Liver (tissue), 10 donors: ENCODE measurements at places on chromosomes 2 and 18.

DNA sequence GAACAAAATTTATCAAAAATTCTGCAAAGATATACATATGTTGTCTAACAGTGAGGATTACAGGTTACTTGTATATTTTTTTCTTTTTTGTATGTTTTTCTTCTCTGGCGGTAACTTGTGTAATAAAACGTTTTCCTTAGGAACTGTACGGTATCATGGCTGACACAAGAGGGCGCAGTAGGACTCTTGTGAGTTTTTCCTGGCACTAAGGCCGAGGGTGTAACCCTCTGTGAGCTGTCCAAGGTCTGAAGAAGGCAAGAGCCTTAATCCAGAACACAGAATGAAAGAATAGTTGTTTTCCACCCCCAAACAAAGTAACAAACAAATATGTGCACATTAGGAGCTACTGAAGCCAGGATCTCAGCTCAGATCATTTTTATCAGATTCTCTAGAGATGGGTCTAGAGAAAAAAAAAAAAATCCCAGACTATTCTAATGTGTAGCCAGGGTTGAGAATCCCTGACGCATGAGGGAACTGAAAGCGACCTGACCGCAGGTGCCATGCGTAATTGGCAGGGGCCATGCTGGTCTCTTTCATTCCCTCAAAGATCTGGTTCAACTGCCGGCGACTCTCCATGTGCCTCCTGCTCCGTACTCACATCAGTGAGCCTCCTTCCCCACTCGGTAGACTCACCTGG, 27.0 kb downstream of the TMEM200C start:
- no peak overlapping the region for H3K27ac ChIP-seq
- DNase-seq = peak; percentile 58
- H3K36me3 ChIP-seq = no peaks in the 10 kb centered on the region
- no peak overlapping the region for H3K4me3 ChIP-seq
- H3K27me3 ChIP-seq = no peaks in the 10 kb centered on the region

DNA sequence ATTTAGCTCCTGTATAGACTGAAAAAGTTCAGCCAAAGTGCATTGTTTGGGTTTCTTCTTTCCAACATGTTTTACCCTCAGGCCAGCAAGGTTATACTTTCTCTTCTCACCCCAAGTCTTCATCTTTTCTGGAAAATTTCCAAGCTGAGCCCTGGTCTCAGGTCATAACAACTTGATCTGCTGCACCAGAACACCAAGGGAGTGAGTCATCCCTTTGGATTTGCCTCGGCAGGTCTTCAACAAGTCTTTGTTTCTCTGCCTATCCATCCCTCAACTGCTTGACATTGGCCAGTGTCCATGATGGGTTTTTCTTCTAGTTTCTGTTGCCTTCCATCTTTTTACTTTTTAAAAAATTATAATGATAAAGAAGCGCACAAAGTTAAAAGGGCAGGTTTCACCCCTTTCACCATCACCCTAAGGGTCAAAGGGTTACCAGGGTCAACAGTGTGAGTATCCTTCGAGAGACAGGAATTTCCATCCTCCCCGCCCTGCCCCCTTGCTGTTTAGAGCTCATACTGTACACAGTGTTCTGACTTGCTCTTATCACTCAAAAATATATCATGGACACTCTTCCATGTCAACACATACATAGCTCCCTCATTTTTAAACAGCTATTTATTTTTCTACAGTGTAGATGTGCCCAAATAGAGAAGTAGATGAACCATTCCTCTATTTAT, 5.7 kb upstream of the SPATS2L start:
- no peak overlapping the region for H3K4me3 ChIP-seq
- DNase-seq = no peak
- no peak overlapping the region for H3K27ac ChIP-seq
- no peaks in the 10 kb centered on the region for H3K36me3 ChIP-seq
- H3K4me1 ChIP-seq = peaks cover 1% of the 10 kb centered on the region

GRCh38 chr18:32420084-32420750, 50.5 kb downstream of the GAREM1 start:
- no peak overlapping the region for H3K27ac ChIP-seq
- no peaks in the 10 kb centered on the region for H3K4me1 ChIP-seq
- DNase-seq = no peak
- no peaks in the 10 kb centered on the region for H3K27me3 ChIP-seq

- no peak overlapping the region for H3K27ac ChIP-seq
- no peak for DNase-seq
- no peaks in the 10 kb centered on the region for H3K4me1 ChIP-seq
- H3K4me3 ChIP-seq = no peak overlapping the region
- no peaks in the 10 kb centered on the region for H3K36me3 ChIP-seq
- no peaks in the 10 kb centered on the region for H3K27me3 ChIP-seq
These were observed 14.0 kb upstream of the DCC start for GRCh38 chr18:52325997-52326396.

- H3K4me1 ChIP-seq = no peaks in the 10 kb centered on the region
- no peaks in the 10 kb centered on the region for H3K27me3 ChIP-seq
- no peak overlapping the region for H3K27ac ChIP-seq
These were observed 1229.0 kb upstream of the NRXN1 start for GRCh38 chr2:52260904-52261303.

DNA sequence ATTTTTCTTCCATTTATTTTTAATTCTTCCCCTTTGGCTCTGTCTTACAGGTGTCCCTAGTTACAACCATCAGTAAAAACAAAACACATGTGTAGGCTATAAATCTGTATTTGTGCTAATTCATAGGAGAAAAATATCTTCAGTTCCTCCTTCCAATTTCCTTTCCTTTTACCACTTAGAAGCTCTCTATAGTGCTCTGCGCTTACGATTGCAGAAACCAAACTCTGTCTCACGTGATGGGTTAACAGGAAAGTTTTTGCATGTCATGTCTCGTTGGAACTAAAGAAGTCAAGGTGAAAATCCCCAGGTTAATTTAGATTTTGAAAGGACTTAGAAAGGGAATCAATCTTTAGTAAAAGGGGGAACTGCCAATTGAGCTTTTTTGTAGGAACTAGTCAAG, 1390.5 kb upstream of the ZEB2 start:
- H3K4me3 ChIP-seq = no peak overlapping the region
- H3K27me3 ChIP-seq = no peaks in the 10 kb centered on the region
- H3K27ac ChIP-seq = no peak overlapping the region
- H3K36me3 ChIP-seq = no peaks in the 10 kb centered on the region
- no peak for DNase-seq
- no peaks in the 10 kb centered on the region for H3K4me1 ChIP-seq
